ENCODE measurements at places on chromosomes 11 and 22.

- DNase-seq, result peak; percentile 24
Observed at GRCh38 chr22:25334162-25334490, 114.7 kb downstream of the CRYBB2 start.

DNA sequence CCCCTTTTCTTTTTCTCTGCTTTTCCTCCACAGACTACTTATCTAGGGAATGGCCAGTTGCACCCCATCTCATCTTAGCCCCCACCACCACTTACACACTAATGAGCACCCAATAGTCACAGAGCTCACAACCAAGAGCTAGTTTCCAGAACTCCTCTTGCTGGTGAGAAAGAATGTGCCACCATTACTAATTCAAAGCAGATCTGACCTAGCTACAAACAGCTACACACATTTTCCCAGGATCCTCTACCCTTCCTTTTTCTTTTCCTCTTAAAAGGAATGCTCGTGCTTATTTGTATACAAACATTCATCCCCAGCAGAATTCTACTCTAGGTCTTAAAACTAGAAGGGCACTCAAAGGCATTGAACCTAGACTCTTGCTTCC lies 136.8 kb downstream of the CD44 start:
- DNase-seq, result no peak

- DNase-seq, result no peak
Observed at GRCh38 chr11:41665441-41666360, 206.2 kb upstream of the LRRC4C start.

GRCh38 chr11:13216019-13216710 lies 61.4 kb upstream of the BMAL1 start:
- DNase-seq, result no peak

- DNase-seq, result no peak
Observed at GRCh38 chr22:50035131-50035881, 22.7 kb upstream of the IL17REL start.

GRCh38 chr11:69429716-69430491 lies 51.6 kb upstream of the LINC01488 start:
- DNase-seq, result no peak

DNA sequence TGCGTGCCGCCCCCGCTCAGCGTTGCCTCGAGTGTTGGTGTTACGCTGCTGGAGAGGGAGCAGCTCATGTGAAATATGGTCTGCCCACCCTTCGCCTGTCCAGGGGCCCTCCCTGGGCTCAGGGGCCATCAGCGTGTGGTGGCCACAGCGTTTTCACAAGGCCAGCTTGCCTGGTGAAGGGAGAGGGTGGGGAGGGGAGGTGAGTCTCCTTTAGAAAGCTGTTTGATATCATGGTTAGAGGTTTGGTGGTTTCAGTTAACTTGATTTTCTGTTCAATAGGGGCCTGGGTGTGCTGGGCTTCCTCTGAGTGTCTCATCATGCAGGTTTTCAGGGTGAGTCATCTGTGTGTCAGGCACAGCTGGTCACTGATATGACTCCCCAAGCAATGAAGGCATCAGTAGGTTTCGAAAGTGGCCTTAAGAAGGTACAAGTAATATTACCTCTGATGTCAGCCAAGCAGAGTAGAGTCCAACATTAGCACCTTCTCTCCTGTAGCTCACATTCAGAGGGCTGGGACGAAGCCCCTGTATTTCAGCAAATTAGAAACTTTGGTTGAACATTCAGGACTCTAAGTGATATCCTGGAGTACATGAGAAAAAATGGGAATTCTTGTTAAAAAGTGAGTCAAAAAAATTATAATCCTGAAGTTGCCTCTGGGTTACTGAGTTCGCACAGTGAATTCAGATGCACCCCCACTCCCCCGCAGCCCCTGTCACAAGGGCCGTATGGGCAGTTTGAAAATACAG lies 172.5 kb downstream of the TBC1D22A start:
- no peak for DNase-seq

DNA sequence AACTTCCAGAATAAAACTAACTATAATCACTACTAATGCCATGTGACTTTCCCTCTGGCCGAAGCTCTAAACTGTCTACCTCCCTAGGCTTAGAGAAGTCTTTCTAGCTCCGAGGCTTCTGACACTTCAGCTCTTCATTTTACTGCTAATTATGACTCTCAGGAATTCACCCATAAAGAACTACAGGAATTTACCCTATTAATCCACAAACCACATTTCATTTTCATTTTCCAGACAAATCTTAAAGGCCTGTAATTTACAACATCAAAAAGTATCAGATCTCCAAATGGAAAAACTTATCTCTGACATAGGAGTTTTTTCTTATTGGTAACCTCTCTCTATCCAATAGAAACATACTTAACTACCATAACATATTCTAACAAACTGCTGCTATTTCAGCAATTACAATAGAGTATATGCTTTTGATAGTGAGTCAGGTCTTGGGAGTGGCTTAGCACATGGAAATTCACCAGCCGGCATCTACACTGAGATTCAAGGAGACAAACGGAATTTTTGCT lies 33.4 kb downstream of the MRTFA start:
- no peak for DNase-seq

- DNase-seq, result no peak
Observed at GRCh38 chr11:110113505-110113904, 20.3 kb downstream of the ZC3H12C start.

GRCh38 chr22:38298312-38299005 lies 18.8 kb downstream of the CSNK1E start:
- DNase-seq, result no peak

DNA sequence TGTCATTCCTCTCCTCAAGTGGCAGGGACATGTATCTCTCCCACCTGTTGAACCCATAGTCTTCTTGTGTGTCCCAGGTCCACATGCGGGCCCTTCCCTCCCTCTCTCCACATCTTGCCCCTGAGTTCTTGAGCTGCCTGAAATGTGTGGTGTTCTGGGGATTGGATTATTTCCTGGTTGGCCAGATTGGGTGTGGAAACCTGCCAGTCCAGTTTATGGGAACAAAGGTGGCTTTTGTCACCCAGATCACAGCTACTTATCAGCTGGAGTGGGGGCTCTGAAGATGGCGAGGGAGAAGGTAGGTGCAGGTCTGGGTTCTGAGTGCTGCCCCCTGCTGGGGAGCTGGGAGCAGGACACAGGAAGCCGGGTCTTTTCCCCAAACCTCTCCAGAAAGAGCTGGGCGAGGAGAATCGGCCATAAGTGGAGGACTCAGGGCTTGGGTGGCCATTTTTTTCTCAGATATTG lies 14.2 kb downstream of the DTX4 start:
- DNase-seq, result peak; percentile 32

DNA sequence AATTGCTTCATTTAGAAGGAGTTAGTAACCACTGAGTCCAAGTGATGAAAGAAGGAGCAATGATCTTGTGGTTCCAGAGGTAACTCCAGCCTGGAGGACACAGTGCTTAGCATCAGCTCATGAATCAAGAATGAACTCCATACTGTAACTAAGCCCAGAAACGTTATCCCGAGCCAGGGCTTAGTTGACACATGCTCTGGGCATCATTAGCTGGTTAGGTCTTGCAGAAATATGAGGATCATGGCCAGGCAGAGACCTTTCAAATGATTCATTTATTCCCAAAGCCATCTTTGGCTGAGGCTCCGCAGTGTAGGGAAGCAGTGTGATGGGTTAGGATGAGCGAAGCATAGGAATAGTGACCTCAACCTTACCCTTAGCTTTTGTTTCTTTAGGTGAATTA lies 277.4 kb downstream of the FAM76B start:
- no peak for DNase-seq

DNA sequence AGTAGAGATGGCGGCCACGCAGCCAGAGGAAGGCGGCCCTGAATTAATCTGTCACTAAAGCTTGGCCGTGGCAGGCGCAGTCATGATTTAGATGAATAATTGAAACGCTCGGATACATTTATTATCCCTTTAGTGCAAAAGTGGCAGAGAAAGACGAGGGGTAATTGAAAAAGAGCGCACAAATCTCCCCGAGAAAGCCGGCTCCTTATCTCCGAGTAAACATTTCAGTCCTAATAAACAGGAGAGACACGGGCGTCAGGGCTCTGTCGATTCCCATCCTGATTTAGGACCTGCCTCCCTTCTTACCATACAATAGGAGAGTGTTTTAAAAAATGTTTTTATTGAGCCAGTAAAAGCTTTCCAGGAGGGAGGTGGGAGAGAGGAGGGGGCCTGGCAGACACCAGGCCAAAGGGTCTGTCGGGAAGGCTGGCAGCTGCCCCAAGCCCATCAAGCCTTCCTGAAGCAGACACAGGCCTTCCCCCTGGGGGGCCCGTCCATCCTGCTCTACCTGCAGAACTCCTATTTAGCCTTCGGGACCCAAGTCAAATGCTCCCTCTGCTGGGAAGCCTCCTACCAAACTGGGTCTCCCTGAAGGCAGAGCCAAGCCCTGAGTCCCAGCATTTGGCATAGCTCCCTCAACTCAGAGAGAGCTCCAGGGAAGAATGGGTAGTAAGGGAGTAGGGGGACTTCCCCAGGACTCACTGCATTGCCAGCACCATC lies 22.8 kb downstream of the OTUB1 start:
- DNase-seq, result no peak

DNA sequence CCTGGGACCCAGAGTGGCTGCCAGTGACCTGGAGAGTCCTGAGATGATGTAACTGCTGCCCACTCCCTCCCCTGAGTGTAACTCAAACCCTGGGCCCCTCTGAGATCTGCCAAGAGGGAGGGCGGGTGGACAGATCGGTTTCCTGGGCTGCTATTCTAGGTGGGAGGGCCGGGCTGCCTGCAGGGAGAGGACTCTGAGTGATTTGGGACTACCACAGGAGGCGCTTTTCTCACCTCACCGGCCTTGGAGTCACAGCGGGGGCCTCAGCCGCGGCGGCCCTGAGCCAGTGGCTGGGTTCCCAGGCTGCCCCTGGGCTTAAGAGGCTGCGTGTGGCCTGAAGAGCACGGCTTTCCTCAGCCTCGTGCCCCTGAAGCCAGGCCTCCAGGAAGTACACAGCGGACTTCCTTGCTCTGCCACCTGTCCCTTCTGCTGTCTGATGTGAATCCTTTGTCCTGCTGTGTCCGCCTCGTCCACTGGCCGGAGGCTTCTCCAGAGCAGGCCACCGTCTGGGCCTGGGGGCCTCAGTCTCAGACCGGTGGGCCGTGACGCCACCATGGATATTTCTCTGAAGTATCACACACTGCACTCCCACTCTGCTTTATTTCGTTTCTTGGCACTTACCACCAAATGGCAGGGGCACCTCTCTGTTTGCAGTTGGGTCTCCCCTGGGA lies 11.5 kb downstream of the RELT start:
- DNase-seq, result no peak

DNA sequence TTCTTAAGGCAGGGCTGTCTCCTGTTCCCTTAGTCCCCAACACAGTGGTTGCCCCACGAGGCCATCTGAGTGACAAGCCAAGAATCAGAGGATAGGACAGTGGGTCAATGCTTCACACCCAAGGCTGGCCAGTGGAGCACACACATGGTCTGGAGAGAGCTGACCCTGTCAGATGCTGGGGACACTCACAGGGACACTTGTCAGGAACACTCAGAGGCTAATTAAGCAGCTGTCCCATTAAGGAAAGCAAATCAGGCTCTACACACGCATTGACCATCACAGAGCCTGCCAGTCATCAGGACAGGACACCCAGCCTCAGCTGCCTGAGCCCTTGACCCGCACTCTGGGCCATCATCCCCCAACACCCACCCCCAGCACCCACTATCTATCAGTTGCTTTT lies 18.2 kb downstream of the GDPD5 start:
- DNase-seq, result no peak

GRCh38 chr22:19644314-19645223 lies 69.7 kb upstream of the SEPTIN5 start:
- DNase-seq, result no peak

DNA sequence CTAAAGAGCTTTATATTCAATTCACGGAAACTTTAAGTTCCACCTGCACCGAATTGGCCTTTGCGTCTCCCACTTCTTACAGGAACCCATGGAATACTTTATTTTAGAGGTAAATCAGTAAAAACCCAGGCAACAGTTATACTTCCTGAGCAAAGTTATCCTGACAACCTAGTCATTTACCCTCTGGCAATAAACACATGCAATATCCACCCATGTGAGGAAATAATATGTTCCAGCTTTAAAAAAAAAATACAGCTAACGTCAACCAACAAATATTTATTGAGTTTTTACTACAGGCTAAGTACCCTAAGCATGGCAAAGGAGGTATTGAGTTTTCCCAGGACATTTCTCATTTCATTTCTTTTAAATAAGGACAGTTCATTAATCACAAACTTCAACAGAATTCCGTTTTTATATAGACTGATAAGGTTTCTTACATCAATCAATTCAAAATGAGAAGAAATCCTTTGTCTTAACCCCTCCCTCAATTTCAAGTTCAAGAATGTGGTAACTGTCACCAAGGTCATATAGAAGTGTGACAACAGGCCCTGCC lies 38.3 kb upstream of the CCDC34 start:
- DNase-seq, result no peak

DNA sequence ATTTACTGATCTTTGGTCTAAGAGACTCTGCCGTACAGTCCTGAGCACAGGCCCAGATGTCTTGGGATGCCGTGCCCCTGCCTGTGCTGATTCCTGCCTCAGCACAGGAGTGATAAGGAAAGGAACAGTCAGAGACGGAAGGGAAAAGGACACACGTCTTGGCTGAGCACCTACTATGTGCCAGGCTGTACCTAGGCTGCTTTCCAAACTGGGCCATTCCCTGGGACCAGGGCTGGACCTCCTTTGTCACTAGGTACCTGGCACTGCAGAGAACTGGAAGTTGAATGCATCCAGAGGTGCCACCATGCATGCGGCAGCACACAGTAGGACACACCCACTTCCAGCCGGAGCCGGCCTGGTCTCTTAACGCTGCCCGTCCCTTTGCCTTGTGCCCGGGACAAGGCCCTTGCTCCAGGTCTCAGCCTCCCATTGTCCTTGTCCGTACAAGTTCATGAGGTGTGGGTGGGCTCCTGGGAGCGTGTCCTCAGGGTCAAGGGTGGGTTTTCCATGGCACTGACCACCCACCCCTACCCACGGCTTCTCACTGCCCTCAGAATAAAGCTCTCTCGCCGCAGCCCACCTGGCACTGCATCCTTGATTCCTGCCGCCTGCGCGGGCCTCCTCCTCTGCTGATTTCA lies 1.1 kb upstream of the SSTR3 start:
- no peak for DNase-seq

DNA sequence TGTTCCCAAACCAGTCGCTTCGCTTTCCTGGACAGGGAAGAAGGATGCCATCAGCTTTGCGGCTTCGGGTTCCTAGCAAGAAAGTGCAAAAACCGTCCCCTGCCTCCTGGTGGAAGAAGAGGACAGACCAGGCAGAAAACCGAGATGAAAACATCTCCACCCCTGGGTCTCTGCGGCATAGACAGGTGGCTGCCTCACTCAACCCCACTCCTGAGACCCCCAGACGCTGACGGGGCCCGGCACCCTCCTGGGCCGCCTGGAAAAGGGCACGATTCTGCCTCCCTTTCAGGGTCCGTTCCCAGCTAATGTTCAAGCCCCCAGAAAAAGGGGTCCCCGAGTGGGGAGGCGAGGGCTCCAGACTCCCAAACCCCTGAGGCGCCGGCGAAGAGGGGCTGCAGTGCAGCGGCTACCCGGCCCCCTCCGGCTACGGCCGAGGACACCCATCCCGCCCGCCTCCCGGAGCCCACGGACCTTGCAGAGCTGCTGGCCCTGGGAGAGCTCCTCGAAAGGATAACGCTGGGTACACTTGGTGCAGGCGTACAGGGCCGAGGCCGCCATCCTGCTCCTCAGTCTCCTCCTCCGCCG lies 569 bp downstream of the FAM76B start:
- DNase-seq, result peak; percentile 29
